Activated CD4-positive, CD25-positive, alpha-beta regulatory T cell treated with anti-CD3 and anti-CD28 coated beads, Interleukin-2, amount 50 U/mL, for 72 hours (primary cell): ENCODE measurements at places on chromosomes 5 and 9.

- DNase-seq: no peak
Observed at GRCh38 chr9:108439947-108440346, 415.8 kb downstream of the ACTL7B start.

- no peak for DNase-seq
Observed at GRCh38 chr9:134734270-134734669, 92.7 kb downstream of the COL5A1 start.

- DNase-seq: no peak
Observed at GRCh38 chr5:99398976-99399375, 470.2 kb upstream of the CHD1 start.

DNA sequence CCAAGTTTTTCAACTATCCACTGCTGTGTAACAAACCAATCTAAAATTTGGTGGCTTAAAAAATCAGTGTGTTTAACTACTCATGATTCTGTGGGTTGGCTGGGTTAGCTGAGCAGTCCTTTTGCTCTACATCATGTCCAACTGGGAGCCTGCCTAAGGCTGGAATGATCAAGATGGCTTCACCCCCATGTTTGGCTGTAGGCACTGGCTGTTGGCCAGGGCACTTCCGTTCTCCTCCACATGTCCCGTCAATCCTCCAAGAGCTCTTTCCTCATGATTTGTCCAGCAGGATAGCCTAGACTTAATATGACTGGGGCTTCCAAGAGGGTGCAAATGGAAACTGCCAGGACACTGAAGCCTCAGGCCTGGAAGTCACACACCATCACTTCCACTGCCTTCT lies 17.0 kb upstream of the TSSK1B start:
- DNase-seq: no peak

- no peak for DNase-seq
Observed at GRCh38 chr9:101561740-101562139, 28.1 kb downstream of the RNF20 start.

DNA sequence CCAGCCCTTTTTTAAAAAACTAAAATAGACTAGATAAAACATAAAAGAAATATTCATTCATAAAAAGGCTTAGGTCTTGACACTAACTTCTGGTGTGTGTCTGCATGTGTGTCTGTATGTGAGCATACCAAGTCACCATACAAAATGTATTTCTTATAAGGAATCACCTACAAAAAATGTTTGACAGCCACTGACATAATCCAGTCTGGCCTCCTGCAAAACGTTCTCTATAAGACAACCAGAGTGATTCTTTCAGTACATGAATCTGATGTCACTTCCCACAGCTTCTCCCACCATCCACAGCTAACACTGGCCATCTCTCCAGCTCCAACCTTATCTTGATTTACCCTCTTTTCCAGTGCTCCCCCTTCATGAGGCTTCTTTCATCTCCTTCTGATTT lies 192.3 kb downstream of the TLE1 start:
- no peak for DNase-seq

DNA sequence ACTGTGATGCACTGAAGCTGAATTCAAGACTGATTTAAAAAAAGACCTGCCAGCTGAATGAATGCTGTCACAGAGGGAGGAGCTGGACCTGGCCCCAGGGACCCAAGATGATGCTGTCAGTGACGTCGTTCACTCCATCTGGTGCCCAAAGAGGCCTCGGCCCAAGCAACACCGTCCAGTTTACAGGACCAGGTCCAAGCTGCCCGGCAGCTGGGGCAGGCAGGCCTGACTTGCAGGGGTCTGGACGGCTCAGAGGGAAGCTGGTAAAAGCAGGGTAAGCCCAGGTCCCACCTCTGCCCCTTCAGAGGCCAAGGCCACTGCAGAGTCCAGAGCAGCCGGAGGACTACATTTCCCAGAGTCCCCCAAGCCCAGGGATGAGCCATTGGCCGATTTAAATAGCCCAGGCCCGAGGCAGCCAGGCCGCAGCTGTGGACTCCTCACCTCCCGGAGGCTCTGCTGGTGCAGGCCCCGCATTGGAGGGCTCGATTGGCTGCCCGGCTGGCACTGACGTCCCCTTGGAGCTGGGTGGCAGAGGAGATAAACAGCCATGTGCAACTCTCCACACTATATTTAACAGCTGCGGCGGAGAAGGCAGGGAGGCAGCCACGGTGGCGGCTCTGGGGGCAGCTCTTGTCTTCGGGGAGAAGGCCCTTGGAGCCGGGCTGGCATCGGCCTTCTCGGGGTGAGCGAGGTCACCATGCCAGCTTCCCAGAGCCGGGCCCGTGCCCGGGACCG lies at the start of gene PLPP7:
PLPP7 (plus strand) TSS at position 423 of the 735 bp plus-strand sequence; CDS start at position 698, 275 bp downstream.
- DNase-seq: no peak
